Muscle of arm (tissue), 14 donors: ENCODE measurements at places on chromosomes 16 and 17. TPM values are rescaled to one million over a fixed set of nuclear protein-coding genes. Genes with fewer than 3 reads are reported as not detected.

Gene YBX2
- polyA plus RNA-seq = 1.3 TPM

Gene FOXN1
- polyA plus RNA-seq = not detected

Gene KRT28
- polyA plus RNA-seq = not detected

Gene FNDC8
- not detected for polyA plus RNA-seq

Gene TBC1D26
- 0.49 TPM for polyA plus RNA-seq
